Epithelial cell of proximal tubule (primary cell): ENCODE measurements at places on chromosomes 4 and X. TPM values are rescaled to one million over a fixed set of nuclear protein-coding genes. Genes with fewer than 3 reads are reported as not detected.

The H2BW2 gene
- total RNA-seq, result not detected in 2 replicates

The GATA1 gene
- not detected in 2 replicates for total RNA-seq

The NLGN4X gene
- 0.69 and 1.6 TPM in 2 replicates for total RNA-seq

The LRP2BP gene
- 0.06 and 0.14 TPM in 2 replicates for total RNA-seq

The ATP2B3 gene
- total RNA-seq, result not detected in 2 replicates

DNA sequence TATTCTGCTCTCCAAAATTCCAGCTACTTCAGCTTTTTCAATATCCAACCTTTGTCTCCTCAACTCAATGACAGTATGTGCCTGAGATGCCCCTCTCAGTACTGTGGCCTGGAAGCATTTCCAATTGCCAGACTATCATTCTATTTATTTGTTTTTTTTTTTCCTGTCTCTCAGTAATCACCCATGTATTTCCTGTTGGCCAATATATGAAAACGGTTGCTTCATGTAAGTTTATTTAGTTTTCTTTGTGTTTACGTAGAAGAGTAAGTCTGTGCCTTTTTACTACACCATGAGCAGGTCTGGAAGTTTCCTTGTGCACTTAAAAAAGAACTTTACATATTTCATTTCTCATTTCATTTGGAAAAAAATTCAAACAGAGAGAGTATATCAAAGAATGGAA, 537.5 kb upstream of the SPANXN1 start:
- no peak for DNase-seq
